Stimulated activated CD4-positive, alpha-beta T cell treated with anti-CD3 and anti-CD28 coated beads, Interleukin-4, amount 100 ng/mL, for 4 hours (primary cell): ENCODE measurements at places on chromosomes 4 and X.
A peak's percentile ranks its signal among the peaks of the same experiment; 100 is the strongest.

- DNase-seq = no peak
These were observed 92.9 kb upstream of the MSX1 start for GRCh38 chr4:4766564-4766963.

DNA sequence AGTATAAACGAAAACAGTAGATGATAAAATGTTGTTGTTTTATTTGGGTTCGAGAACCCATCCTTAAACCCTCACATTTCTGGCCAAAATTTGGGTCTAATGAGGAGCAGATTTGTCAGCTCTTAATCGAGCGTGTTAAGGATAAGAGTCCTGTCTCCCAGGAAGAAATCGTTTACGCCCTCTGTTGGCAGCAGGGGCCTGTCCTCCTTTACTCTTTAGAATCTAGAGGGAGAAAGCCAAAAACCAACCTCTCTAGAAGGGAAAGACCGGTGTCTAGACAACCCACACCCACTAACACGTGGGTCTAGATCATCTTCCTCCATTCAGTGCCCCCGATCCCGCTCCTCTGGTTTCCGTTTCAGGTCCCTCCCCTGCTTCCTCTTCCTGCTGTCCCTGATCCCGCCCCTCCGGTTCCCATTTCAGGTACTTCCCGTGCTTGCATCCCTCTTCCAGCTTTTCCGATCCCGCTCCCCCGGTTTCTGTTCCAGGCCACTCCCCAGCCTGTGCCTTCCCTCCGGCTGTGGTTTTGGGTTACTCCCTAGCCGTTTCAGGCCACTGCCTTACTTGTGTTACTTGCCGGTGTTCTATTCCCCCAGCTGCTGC lies 339.1 kb downstream of the PAPSS1 start:
- no peak for DNase-seq

DNA sequence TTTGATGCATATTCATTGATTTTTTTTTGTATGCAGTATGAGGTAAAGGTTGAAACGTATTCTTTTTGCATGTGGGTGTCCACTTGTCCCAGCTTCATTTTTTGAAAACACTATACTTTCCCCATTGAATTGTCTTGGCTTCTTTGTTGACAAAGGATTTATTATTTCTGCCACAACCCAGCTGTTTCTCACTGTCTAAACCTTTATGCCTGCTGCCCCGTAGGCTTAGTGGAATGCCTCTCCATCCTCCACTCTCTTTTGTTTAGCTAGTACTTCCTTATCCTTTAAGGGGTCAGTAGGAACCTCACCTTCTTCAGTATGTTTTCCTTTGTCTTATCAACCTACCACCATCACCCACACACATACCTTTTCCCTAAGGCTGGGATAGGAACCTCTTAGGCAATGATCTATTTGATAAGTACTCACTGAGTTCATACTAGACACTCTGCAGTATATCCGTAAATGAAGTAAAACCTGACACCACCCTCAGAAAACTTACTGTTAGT lies 8.5 kb downstream of the FMR1 start:
- DNase-seq = no peak

DNA sequence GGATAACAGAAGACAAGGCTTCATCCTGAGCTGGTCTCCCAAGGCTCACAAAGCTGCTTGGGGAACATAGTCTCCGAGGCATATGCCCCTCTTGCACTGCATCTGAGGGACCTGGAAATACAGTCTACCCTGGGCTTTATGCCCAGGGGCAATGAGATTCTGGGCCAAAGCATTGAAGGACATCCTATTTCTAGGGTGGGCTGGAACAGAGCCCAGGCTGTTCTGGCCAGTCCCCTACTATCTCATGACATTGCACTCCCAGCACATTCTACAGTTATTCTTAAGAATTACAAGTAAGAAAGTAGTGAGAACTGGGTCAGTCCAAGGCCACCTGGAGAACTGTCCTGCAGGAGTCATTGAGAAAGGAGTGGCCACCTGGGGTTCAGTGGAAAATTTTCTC lies 107.6 kb downstream of the USP46 start:
- DNase-seq = no peak

GRCh38 chr4:170248576-170248975 lies 158.8 kb upstream of the AADAT start:
- no peak for DNase-seq

DNA sequence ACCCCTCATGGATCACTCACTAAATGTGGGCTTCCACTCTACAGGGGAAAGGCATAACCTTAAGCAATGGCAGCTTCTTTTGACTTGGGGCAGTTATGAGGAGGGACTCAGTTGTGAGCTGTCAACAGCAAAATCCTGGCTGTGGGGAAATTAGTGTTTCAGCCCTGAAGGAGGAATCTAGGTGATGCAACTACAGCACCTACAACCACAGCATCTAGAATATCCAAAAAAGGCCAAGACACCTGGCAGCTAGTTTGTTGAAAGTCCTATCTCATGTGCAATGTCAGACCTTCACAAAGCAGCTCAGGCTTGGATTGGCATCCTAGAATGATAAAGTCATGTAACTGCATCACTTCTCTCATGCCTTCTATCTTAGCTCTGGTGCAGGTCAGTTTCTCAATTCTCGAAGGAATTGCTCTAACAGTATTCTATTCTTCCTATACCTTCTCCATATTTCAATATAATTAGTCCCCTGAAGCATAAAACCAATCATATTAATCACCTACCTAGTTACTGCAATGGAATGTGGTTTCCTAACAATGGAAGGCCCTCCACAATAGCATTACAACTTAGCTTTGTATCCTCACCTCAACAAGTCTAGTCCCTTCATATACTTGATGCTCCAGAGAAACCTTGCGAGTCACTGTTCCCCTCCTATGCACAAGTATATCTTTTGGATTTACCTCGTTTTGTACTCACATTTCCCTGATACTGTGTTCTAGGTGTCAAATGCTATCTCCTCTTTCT lies 5.5 kb upstream of the ANTXR2 start:
- no peak for DNase-seq

DNA sequence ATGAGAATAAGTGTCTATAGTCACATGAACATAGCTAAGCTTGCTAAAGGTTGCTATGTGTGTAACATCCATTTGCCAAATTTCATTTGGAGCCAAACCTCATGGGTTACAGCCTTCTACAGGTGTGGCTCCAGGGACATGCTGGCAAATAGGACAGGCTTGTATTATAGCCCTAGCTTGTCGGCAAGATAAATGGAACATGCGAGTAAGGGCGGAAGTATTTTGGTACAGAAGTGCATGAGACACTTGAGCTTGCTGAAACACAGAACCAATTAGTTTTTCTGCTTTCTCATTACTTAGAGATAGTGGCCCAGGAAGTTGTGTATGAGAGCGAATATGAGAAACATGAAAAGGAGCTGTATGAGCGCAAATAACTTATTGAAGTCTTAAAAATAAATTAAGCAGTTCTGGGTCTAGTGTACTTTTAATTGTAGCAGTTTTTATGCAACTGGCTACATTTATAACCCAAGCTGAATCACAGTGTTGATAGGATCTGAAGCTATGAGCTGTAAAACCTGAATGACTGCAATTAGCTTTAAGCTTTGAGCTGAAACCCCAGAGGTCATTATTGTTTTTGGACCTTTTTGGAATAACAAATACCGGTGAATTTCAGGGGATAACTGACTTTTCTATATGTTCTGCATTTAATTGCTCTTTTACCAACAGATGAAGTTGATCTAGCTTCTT lies 64.6 kb downstream of the KDM5C start:
- no peak for DNase-seq

- no peak for DNase-seq
These were observed 49.9 kb downstream of the PAK3 start for GRCh38 chrX:111145878-111146277.

DNA sequence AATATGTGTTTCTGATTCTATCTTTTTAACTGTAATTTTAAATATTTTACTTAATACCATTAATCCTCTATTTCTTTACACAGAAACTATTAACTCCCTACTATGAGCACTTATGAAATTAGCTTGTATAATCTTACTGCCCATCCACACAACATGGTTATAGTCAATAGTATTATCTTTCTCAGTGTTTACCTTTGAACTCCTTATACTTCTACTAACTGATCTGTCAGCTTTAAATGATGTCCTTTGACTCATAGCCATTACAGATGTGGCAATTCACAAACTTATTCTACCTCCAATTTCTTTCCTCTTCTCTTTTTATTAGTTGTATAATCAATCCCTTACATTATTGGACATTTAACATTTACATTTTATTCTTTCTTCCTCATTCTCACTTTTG lies 5.5 kb downstream of the SEC31A start:
- no peak for DNase-seq

GRCh38 chr4:20367446-20367845 lies 115.7 kb downstream of the SLIT2 start:
- no peak for DNase-seq

- DNase-seq = no peak
These were observed 13.8 kb downstream of the RAB28 start for GRCh38 chr4:13470379-13470778.

DNA sequence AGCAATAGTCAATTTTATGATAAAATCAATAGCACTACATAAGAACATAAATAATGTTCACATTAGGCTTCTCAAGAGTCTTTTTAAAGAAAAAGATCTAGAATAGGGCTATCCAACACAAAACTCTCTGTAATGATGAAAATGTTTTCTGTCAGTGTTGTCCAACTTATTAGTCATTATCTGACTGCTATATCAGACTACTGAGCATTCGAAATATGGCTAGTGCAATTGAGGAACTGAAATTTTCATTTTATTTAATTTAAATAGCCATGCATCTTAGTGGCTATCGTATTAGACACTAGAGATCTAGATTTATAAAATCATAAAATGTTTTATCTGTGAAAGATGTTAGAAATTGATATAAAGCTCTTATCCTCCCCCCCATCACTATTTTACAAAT lies 26.0 kb downstream of the PARM1 start:
- no peak for DNase-seq

DNA sequence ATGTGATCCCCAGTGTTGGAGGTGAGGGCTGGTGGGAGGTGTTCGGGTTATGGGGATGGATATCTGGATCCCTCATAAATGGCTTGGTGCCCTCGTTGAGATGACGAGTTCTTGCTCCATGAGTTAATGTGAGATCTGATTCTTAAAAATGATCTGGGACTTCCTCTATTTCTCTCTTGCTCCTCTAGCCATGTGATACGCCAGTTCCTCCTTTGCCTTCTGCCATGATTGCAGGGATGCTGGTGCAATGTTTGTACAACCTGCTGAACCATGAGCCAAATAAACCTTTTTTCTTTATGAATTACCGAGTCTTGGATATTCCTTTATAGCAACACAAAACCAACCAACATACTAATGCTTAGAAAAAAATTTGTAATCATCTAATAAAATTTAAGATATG lies 56.6 kb downstream of the STAP1 start:
- DNase-seq = no peak

DNA sequence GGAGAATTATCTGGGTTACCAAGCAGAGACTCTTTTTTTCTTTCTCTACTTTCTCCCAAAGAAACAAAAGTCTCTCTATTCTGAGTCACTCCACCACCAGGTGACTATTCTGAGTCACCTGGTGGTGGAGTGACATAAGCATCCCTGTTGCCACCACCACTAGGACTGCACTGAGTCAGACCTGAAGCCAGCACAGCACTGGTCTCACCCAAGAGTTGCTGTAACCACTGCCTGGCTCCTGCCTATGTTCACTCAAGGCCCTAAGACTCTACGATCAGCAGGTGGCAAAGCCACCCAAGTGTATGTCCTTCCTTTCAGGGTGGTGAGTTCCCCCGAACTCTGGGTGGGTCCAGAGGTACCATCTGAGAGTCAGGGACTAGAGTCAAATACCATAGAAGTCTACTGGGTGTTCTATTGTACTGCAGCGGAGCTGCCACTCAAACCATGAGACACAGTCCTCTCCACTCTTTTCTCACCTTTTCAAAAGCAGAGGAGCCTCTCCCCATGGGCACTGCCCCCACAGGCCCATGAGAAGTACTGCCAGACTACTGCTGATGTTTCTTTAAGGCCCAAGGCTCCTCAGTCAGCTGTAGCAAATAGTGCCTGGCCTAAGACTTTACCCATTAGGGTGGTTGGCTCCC lies 209.6 kb upstream of the IRS4 start:
- DNase-seq = no peak

DNA sequence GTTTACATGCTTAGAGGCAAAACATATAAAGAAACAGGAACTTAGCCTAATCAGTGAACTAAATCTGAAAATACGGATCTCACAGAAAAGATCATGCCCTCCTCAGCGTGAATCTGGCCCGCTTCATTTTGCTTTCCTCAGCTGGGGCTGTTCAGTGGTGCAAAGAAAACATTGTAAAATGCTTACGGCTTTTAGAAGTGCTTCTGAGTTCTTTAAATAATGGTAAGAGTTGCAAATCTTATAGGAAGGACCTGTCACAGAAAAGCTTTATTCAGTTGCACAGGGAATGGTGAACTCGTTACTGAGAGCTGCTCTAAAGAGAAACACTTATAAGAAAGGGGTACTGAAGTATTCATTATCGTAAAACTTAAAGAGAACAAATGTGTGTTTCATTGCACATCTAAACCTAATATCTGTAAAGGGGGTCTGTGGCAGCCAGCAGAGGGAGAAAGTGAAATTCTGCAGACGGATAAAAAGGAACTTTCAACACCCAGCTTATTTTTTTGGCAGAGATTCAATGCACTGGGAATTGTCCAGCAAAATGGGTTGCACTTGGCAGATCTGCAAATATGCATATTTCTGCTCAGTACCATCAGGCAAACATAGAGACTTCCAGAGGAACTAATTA lies 139.2 kb upstream of the ANK2 start:
- no peak for DNase-seq

DNA sequence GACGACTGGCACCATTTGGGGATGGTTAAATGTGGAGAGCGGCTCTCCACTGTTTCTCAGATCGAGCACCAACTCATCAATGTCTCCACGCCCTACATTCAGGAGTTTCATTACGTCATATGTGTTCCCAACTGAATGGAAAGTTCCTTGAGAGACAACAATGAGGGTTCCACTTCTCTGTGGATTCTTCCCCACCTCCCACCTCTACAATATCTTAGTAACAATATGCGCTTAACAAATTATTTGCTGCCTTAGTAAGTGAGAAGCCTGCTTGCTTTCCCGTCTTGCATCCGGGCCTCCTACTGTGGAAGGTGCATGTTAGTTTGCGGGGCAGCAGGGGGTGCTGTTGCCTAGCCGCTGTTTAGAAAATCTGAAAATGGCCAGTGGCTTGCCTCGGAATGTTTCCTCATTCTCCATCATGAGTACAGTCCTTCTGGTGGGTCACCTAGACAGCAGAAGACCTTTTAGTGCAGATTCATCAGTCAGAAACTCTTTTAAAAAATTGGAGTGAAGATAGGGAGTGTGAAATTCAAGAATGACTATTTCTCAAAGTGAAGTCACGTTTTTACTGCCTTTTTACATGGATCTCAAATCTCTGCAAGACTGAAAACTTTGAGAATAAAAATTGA lies 55.7 kb downstream of the PHOX2B start:
- peak; percentile 7 for DNase-seq

DNA sequence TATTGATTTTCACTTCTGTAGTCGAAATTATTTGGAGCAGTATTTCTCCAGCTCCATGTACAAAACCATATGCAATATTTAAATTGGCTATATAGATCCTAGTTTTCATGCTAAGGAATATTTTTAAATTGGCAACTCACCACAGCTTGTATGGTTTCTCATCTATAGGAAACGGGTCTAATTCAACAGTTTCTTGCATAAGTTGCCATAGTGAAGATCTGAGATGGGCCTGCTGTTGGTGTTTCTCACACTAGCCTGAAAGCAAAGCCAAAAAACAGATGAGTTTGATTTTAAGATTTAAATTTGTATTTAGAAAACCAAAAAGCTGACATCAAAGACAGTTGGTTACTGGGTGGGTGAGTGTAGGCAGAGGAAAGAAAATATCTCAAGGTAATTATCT lies 5.5 kb downstream of the MAPK10 start:
- DNase-seq = no peak
